ENCODE measurements at places on chromosomes 2 and 18.

- peak; percentile 67 for DNase-seq
Observed at GRCh38 chr2:200408428-200409316, 101.2 kb downstream of the KCTD18 start.

GRCh38 chr2:233658610-233659009 lies 13.1 kb upstream of the UGT1A9 start:
- DNase-seq: no peak

- no peak for DNase-seq
Observed at GRCh38 chr2:28901202-28901601, 6.7 kb downstream of the WDR43 start.

DNA sequence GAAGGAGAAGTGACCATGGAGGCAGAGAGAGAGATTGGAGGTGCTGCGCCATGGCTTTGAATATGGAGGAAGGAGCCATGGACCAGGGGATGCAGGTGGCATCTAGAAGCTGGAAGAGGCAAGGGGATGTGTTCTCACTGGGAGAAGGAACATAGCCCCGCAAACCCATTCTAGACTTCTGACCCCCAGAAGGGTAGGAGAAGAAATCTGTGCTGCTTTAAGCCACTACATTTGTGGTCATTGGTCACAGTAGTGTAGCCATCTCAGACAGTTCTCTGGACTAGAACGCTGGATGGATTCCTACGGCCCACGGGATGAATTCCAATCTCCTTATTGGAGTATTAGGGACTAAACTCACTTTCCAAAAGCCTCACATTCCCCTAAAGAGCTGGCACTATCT lies 67.8 kb downstream of the PTGR3 start:
- DNase-seq: no peak

GRCh38 chr18:7676253-7676873 lies 109.2 kb downstream of the PTPRM start:
- no peak for DNase-seq

- no peak for DNase-seq
Observed at GRCh38 chr18:58453167-58453808, 175.6 kb downstream of the ALPK2 start.

DNA sequence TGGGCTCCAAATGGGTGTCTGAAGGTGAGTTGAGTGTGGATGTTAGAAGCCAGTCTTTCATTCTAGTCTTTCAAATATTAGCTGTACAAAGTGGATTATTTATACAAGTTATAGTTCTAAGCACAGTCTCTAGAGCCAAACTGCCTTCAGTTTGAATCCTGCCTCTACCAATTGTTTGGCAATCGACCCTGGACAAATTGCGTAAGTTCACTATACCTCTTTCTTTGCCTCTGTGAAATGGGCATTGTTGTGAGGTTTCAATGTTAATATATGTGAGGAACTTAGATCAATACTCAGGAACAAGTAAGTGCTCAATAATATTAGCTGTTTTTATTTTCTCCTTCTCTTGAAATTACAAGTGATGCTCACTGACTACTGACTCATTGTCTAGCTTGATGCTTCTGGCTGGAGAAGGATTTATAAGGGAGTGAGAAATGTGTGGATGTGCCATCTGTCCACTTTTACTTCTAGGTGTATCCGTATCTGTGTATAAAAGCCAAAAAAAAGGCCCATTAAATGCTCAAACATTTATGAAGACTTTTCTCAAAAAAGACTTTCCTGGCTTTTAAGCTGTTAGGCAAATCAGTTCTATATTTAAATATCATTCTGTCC lies 48.1 kb upstream of the RAPH1 start:
- no peak for DNase-seq

GRCh38 chr2:149873936-149874335 lies 286.4 kb upstream of the MMADHC start:
- no peak for DNase-seq

DNA sequence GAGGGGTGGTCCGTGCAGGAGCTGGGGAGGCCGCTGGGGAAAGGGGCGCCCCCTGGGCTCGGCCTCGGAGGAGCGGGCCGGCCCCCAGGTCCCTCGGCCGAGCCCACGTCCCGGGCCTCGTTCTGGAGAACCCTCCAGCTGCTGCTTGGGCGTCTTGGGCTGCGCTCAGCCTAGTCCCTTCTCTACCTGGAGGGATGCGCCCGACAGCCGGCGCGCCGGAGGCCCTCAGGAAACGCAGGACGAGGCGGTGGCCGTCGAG lies 293 bp upstream of the D2HGDH start:
- no peak for DNase-seq

DNA sequence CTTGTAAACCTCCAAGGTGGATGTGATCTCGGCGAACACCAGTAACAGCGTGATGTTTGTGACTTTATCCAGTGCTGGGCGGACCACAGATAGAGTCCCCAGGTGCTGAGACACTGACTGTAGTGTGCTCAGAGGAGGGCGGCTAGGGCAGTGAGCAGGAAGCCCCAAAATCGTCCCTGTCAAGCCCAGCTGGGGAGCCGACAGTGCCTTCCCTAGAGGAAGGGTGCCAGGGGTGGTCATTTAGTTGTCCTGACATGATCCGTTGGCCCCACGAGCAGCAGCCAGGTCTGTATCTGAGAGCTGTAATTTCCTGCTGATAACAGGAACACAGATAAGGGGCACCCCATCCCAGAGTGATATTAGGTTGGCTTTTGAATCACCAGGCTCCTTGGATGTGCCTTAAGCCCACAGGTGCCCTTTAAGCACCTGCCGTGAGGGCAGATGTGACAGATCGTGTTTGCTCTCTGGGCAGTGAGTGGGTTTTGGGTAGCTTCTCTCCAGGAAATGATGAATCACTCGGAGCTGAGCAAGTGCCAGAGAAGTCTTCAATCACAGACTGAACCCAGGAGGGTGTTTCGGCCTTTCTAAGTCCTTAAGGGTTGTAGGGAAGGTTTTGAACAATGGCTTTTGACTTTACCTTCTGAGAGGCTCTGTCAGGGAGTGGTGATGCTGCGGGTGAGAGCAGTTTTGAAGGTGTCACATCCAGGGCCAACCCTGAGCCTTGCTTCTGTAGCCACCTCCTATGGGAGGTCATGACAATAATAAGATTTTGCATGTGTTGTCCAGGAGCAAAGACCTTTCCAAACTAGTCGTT lies 7.7 kb downstream of the LPIN1 start:
- DNase-seq: peak; percentile 77

GRCh38 chr2:197207106-197207505 lies 103.5 kb downstream of the ANKRD44 start:
- DNase-seq: no peak

GRCh38 chr18:43934781-43935471 lies 657.6 kb upstream of the SYT4 start:
- no peak for DNase-seq

- peak; percentile 58 for DNase-seq
Observed at GRCh38 chr2:235618039-235618438, 124.2 kb downstream of the AGAP1 start.

GRCh38 chr2:207328944-207329386 lies 163.2 kb upstream of the KLF7 start:
- no peak for DNase-seq

- no peak for DNase-seq
Observed at GRCh38 chr2:99461828-99462483, 27.9 kb downstream of the REV1 start.

- no peak for DNase-seq
Observed at GRCh38 chr18:57664568-57665165, 43.0 kb upstream of the NARS1 start.

- no peak for DNase-seq
Observed at GRCh38 chr2:20567159-20567925, 83.6 kb downstream of the HS1BP3 start.

DNA sequence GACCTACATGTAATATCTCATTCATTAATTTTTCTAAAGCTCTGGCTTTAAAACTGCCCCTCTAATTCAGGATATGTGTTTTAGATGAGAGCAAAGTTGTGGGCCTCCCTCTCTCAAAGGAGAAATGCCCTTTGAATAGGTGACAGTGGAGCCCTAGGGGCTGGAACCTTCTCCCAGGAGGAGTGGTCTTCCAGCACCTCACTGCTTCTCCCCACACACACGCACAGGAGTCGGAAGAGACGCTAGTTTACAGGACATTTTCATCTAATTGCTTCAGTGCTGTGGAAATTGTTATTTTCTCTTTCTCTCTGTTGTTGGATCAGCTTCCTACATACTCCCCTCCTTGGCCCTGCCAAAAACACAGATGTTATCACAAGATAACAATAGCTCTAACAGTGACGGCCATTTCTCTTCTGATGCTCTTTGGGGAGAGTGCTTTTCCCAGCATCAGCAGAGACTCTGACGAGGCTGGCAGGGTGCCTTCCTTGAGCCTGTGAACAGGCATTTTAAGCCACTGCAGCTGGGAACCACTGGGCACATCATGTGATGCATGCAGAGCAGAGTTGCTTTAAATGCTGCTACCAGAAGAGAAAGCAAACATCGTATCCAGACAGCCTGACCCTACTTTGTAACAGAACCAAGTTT lies 209.4 kb upstream of the SP5 start:
- DNase-seq: peak; percentile 50

GRCh38 chr2:12478151-12479064 lies 238.3 kb upstream of the TRIB2 start:
- DNase-seq: no peak

- peak; percentile 87 for DNase-seq
Observed at GRCh38 chr2:218979846-218980734, 4.9 kb downstream of the FEV start.

DNA sequence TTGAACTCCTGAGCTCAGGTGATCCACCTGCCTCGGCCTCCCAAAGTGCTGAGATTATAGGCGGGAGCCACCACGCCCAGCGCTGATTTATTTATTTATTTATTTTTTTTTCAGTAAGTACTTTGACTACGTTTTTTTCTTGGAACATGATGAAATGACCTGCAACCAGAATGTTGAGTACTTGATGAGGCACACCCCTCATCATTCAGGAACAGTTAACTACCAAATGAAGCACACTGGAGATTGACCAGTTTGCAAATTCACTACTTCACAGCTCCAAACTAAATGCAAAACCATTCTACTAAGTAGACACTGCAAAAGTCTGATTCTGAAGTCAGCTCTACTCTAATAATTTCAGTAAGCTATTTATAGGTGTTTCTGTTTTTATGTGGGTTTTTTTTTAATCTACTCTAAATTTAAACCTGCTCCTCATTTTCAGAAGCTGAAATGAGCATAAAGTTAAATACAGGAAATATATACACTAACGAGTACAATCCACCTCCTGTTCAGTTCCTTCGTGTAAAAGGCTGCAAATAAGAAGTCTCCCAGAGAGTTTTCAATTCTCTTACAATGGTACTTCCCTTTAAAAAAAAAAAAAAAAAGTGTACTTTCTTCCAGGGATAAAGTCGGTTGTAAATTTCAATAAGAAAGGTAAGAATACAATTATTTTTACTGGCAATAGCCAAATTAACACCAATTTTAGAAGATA lies 1.4 kb downstream of the GFPT1 start:
- DNase-seq: no peak

DNA sequence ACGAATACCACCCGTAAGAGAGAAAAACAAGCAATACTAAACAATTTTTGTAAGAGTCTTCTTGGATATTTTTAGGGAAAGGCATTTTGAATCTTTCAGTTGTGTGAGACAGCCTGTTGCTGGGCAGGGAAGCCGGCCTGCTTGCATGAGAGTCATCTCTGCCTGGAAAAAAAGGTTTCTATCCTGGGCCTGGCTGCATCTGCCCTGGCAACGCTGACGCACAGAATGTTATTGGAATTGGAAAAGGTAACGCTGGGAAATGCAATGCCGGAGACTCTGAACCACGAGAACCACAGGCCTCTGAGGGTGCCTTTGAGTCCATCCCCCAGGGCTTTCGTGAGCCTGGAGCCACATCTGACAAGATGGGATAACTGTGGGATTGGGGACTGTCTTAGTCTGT lies 17.9 kb upstream of the NPAS2 start:
- DNase-seq: no peak

DNA sequence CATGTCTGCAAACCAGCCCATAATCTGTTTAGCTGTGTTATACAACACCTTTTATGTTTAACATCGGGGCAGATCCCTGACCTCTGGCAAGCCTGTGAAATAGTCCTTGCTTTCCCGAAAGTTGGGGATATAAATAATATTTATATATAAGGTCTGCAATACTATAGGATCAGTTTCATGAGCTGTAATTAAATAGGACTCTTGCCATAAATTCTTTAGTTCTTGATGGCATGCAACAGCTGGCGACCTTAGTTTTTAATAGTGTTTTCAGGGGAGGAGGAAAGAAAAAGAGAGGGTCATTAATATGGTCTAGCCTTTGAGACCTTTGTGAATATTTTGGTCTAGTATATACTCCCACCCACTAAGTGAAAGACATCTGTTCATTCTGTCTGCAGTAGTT lies 166.5 kb downstream of the MTX2 start:
- DNase-seq: no peak

DNA sequence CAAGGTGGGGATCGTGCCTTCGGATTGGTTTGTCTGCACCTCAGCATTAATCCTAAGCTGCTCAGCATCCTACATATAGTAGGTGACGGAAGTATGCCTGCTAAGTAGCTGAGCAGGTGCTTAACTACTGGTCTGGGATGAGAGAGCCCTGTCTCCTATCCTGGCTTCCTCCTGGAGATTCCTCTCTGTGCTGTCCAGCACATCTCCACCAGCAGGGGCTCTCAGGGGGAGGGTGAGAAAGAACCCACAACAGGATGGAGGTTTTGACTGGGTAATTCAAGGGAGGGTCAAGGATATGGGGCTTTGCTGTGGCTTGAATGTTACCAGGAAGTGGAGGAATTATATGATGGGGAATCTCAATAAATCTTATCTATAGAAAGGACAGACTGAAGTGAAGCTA lies 45.4 kb upstream of the KIF5C start:
- no peak for DNase-seq

DNA sequence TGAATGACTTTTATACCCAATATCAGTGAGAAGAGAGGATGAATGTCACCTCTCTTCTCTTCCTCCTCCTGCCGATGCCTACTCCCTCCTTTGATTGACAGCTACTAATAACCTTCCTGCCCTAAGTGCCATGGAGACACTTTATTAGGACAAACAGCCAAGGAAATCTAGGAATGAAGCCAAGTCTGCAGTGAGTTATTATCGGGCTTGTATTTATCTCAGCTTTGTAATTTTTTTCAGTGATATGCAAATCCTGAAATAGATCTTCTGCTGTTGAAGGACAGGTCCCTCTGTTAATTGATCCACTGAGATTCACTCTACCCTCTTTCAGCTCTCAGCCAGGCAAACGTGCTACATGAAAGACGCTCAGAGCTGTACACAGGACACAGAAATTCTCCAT lies 686.7 kb downstream of the TMEM182 start:
- no peak for DNase-seq

Measured in AG08396 (cell line).